ENCODE measurements at places on chromosomes 11 and 22. TPM values are rescaled to one million over a fixed set of nuclear protein-coding genes. Genes with fewer than 3 reads are reported as not detected.

The KCNQ1OT1 gene
- total RNA-seq, result 18.9 TPM

- no peak for DNase-seq
Measured at GRCh38 chr22:37492428-37493344, 6.5 kb upstream of the MFNG start.

- no peak for DNase-seq
Measured at GRCh38 chr22:27667121-27667843, 134.3 kb downstream of the MN1 start.

GRCh38 chr11:64314146-64314804, 3.1 kb downstream of the TRMT112 start:
- no peak for DNase-seq

DNA sequence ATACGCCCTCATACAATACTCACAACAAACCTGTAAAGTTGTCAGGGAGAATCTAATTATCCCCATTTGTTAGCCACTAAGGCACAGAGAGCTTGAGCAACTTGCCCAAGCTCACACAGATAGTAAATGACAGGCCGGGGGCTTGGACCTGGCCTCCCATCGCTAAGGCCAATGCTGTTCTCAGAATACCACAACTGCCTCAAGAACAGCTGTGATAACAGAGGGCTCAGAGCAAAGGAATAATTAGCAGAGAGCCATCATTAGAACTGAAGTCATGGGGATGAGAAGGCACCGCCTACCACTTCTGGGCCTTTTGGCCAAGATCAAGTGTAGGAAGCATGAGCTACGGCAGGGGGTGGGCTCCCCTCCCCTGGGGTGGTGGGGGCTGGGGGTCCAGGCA, 98.6 kb downstream of the FEZ1 start:
- no peak for DNase-seq

DNA sequence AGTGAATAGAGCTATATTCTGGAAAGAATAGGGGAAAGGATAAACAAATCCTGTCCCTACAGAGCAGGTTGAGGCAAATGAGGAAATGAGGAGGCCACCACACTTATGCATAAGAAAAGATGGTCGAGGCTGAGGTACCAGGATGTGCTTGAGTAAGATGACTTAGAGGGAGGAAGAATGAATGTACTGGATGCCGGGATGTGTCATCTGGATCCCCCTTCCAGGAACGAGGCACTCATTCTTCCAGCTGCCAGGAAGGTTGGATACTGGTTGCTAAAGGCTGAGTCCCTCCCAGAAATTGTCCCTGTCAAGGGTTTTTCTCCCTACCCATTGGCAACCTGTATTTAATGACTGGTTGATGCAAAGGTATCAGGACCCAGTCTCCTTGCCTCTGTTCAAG, 31.1 kb upstream of the SYT9 start:
- DNase-seq, result no peak

The CNTN5 gene
- total RNA-seq, result not detected

The SPDYC gene
- 0.15 TPM for total RNA-seq

GRCh38 chr11:109155291-109155690, 266.7 kb upstream of the C11orf87 start:
- no peak for DNase-seq

GRCh38 chr22:44032126-44032730, 8.1 kb downstream of the PARVB start:
- DNase-seq, result no peak

The CCDC179 gene
- total RNA-seq, result not detected

The OR2AG1 gene
- not detected for total RNA-seq

DNA sequence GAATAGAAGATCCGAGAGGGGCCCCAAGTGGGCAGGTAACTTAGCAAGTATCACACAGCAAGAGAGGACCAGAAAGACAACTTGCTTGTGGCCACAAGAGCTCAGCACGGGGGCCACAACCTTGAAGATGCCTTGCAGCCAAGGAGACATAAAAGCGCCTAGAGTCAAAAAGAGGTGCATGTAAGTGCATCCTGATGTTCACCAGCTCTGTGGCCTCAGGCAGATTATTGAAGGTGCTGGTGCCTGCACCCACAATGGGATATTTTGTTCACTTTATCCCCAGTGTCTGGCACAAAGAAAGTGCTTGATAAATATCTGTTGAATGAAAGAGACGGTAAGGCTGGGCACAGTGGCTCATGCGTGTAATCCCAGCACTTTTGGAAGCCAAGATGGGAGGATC, 106.0 kb upstream of the ASPHD2 start:
- no peak for DNase-seq

DNA sequence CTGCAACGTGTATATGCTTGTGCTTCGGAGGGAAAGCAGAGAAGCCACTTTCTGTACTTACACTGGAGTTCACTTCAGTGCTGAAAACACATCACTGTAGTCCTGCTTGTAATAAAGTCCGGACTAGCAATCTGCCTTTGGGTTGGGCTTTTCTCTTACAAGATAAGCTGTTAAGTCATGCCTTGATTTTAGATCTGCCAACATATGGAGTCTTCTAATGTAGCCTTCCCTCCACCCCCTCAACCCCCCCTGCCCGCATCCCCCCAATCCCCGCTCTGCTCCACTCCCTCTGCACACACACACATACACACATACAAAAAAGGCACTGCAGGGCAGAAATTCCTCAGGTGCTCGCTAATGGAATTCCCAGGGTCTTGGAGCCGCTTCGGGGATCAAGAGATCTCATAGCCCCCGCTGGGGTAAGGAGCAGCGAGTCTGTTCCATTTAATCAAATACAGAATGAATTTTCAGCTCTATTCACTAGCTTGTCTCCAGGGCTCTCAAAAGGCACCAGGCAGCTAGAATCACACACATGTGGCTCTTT, 3.4 kb downstream of the CDON start:
- no peak for DNase-seq

The CPT1A gene
- total RNA-seq, result 7.0 TPM

The RFPL3 gene
- not detected for total RNA-seq

GRCh38 chr11:122653916-122654585, 1.5 kb upstream of the UBASH3B start:
- no peak for DNase-seq

DNA sequence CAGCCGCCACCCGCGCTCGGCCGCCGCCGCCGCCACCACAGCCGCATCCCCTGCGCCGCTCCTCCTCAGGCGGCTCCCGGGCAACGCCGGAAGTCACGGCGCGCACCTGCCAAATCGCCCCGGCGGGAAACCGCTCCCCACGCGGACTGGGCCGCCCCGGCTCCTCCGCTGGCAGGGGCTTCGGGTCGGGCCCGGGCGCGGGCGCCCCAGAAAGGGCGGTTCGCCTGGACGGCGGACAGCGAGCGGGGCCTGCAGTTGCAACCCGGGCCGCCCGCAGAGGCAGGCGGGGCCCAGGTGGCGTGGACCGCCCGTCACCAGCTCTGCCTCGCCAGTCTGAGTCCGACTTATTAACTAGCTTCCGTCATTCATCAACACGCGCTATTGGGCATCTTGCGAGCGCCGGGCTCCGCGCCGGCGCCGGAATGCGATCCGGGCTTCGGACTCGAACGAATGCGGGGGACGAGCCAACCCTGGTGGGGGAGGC, at the start of gene HIRA:
Gene HIRA (minus strand): TSS at position 85 of the 484 bp plus-strand sequence. CDS start 257 bp downstream, outside the sequence.
- DNase-seq, result peak; percentile 60

DNA sequence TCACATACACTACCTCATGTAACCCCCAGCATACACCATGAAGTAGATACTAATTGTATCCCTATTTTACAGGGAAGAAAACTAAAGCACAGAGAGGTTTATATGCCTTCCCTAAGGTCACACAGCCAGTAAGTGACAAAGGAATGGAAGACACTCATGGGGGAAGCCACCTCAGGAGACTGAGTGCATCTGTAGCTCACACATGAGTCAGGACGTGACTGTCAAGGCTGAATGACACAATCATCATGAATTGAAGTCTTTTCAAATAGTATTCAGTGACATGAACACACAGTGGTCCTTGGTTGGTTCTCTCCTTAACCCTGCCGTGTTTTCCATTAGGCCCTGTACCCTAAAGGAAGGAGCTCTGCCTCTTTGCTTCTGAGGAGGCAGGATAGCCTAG, 463.0 kb downstream of the NTM start:
- no peak for DNase-seq

GRCh38 chr11:120168108-120168959, 30.4 kb upstream of the TRIM29 start:
- DNase-seq, result no peak

The KRTAP5-1 gene
- total RNA-seq, result not detected

The RASSF10 gene
- total RNA-seq, result not detected

GRCh38 chr11:92048415-92048814, 176.2 kb upstream of the FAT3 start:
- no peak for DNase-seq

DNA sequence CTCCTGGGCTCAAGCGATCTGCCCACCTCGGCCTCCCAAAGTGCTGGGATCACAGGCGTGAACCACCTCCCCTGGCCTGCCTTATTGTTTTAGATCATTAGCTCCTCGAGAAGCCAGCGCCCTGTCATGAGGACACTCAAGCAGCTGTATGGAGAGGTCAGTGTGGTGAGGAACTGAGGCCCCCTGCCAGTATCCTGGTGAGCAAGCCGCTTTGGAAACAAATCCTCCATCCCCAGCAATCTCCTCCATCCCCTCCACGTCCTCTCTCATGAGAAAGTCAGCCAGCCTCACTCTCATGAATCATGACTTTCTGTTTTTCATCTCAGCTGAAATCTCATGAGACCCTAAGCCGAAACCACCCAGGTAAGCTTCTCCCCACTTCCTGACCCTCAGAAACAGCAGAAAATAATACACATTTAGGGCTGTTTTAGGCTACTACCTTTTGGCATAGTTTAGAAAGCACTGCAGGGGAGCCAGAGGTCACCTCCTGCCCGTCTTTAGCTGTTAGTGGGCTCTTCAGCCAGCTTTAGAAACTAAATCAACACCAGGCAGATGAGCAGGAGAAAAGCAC, 56.0 kb downstream of the CTTN start:
- DNase-seq, result no peak

DNA sequence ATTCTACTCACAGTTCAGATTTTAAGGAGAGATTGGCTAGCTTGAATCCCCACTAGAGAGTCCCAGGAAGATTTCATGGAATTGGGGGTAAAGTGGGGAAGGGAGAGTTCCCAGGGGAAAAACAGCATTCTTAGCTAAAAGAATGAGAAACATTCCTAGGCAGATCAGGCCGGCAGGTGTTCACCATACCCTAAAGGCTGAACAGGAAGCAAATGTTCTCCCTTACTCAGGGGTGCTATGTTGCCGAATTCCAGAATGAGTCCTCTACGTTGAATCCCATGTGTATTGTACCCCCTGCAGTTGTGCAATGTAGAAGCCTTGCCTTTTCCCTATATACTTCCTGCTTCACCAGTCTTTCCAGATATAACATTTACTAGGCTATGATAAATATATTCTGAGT, 135.2 kb upstream of the NCAM1 start:
- no peak for DNase-seq

DNA sequence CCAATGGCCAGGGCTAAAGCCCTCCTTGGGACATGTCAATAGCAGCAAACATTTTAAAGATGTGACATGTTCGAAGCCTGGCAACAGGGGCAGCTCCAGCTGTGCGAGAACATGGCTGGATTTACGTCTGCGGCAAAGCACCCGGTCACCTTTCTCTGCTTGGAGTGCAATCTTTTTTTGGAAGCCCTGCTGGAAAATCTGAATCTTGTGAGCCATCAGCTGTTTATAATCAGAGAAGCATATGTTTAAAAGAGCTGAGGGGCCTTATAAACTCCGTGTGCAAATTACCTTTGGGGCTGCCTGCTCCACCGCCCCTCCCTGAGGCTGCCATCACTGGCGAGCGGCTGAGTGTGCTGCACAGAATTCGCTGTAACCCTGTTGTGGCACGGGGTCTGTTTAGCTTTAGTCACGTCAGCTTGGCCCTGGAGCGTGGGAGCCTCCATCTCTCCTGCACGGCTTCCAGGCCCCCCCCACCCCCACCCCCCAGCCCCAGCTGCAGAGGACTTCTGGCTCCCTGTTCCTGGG, 9.0 kb upstream of the KCNQ1OT1 start:
- DNase-seq, result no peak
